Stromal cell of bone marrow (primary cell): ENCODE measurements at places on chromosomes 2 and 18.

DNA sequence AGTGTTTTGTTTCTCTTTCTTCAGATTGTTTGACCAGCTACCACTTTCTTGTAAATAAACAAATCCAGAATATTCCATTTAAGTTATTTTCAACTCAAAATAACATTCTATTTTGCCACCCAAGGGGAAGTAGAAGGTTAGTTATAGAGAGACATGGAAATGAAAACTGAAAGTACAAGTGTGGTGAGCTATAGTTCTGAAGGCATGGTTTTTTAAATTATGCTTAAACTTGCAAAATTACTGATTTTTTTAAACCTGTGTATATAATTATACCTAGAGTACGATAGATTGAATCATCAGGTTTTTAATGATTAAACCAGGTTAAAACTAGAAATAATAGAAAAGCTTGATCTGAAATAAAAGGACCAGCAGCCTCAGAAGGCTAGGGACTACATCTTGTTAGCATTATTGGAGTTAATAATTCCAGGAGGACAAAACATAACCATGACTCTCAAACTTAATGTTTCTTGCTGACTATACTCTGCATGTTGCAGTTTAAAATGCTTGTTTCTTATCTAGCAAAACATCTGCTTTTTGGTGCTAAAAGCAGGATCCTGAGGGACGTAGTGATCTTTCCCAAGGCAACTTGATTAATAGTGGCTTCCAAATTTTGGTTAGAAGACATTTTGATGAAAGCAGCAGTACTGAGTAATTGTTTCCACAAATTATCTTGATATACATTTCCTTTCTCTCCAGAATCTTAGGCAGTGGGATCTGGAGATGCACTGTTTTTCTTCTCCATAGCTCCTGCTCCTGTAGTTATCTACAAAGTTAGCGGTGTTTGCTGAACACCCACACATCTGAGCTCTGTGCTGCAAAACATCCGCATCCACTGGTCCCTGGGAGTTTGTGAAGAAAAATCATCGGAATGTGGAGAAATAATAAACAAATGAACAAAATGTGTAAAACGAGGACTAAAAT lies 327.2 kb upstream of the PKDCC start:
- DNase-seq: no peak

DNA sequence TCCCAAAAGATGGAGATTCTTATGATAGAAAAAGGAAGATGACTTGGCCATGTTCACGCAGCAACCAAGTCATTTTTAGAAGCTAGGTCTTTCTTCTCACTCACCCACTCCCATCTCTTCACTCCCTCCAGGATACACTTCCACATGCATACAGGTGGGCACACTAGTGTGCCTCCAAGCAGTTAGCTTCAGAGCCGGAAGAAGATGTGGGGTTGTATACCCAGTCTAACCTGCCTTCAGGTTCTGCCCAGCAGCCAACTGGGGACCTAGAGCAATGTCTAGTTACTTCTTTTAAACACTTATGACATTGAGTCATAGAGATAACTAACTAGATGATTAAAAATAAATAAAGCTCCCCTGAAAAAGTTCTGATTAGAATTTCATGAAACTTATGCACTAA lies 21.8 kb upstream of the TANK start:
- DNase-seq: no peak

DNA sequence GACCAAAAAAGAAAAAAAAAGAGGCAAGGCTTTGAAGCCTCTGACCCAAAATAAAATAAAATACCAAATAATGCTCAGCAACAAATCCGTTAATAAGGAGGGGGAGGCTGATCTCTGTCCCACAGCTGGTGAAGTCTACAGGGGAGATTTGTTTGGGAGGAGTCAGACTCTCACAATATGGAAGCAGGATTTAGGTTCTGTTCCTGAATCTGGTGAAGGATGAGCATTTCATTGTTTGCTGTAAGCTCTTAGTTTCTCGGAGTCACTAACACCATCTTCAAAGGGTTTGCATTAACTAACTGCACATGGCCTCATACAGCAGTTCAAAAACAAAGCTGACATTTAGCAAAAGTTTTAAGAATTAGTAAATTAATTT lies 339.4 kb upstream of the TNP1 start:
- DNase-seq: no peak

- no peak for DNase-seq
These were observed 106.0 kb downstream of the MC4R start for GRCh38 chr18:60266558-60266957.

DNA sequence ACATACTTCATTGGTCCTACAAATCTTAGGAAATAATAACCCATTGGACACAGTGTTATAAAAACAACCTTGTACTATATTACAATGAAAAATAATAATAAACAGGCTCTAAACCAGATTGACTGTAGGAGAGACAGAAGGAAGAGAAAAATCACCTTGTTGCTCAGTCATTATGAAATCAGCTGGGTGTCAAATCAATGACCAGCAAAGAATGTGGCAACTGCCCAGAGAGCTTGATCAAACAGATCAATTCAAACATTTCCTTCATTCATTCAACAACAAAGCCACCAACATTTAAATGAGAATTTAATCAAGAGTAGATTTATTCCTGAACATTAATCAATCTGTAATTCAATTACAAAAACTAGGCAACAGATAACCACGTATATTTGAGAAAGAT lies 671.9 kb upstream of the CHAC2 start:
- no peak for DNase-seq

- no peak for DNase-seq
These were observed 91.9 kb upstream of the RASGRP3 start for GRCh38 chr2:33384599-33384961.

- DNase-seq: no peak
These were observed 1.2 kb downstream of the CNOT11 start for GRCh38 chr2:101253703-101254450.

GRCh38 chr2:161199912-161200701 lies 39.9 kb downstream of the TANK start:
- DNase-seq: no peak

GRCh38 chr2:42879913-42880737 lies 87.7 kb upstream of the HAAO start:
- DNase-seq: no peak

DNA sequence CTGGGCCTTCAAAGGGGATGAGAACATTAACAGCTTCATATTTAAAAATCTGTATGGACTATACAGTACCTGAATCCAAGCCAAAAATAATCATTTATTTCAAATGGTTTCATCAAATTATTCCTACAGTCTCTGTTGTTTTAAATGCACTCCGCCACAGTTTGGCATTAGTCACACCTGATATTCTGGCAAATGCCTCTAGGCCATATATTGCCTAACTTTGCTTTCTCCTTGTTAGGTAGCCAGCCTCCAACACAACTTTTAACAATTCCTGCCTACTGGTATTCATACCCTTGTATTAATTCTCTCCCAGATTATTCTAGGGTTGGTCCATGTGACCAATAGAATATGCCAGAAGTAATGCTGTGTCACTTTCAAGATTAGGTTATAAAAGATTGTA lies 146.6 kb upstream of the FANCL start:
- DNase-seq: no peak

DNA sequence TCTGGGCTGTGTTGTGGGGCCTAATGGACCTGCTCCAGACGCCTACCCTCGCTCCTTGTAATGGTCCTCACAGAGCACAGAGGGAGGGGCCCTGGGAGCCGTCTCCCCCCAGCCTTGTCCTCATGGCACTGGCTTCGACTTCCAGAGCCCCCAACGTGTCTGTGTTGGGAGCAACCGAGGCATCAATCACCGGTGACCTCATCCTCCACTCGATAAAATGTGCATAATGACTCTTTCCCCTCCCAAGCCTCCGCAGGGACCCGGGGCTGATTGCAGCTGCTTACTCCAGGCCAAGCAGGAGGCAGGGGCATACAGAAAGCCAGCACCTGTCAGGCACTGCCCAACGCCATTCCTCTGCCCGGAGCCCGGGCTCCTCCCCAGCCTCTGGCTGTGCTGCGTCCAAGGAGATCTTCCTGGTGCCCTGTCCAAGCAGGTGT lies 271.7 kb downstream of the NDUFA10 start:
- DNase-seq: no peak

DNA sequence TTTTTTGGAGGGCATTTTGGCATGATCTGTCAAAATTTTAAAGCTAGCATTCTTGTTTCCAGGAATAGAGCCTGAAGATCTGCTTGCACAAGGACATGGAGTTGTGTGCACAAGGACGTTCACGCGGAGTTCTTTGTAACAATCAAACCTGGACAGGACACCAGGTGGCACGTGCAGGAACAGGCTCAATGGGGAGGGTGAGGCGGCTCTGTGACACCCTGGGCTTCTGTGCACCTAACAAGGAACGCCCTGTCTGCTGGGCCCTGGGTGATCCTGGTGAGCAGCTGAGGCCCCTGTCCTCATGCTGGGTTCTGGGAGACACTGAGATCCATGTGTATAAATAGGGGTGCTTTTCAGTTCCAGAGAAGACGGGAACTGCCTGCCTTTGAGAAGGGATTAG lies 93.1 kb upstream of the PXDN start:
- DNase-seq: no peak

GRCh38 chr2:172713365-172713875 lies 22.2 kb upstream of the RAPGEF4 start:
- no peak for DNase-seq

- DNase-seq: no peak
These were observed 132.8 kb downstream of the ARHGAP15 start for GRCh38 chr2:143261986-143262385.

DNA sequence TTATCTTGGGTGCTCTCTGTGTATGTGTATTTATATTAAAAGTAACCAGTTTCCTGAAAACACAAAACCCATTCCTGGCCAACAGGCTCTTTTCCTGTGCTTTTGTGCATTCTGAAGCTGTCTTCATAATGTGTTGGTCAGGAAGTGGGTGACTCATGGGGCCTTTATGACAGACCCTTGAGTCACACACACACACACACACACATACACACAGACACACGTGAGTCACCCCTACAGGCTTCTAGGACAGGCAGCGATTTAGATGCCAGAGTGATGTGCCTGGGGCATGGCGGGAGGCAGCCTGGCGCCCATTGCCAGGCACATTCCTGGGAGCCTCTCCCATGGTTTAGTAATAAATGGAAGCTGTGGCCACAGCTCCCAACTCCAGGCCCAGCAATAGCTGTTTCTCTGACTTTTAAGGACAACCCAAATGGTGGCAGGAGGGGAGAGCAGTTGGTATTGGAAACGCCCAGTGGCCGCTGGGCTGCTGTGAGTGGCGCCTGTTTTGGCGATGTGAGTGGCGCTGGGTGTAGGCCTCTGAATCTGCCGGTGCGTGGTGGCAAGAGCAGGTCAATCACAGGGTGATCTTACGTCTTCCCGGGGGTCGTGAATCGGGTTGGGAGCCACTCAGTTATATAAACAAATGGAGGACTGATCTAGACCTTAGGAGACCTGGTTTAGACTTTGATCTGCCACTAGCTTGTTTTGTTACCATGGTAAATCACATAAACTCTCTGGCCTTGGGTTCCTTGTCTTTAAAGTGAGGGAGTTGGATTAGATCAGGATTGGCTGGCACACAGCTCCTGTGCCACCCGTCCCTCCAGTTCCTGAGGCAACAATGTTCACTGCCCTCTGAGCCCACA lies 150.7 kb upstream of the DLX2 start:
- peak; percentile 99 for DNase-seq

DNA sequence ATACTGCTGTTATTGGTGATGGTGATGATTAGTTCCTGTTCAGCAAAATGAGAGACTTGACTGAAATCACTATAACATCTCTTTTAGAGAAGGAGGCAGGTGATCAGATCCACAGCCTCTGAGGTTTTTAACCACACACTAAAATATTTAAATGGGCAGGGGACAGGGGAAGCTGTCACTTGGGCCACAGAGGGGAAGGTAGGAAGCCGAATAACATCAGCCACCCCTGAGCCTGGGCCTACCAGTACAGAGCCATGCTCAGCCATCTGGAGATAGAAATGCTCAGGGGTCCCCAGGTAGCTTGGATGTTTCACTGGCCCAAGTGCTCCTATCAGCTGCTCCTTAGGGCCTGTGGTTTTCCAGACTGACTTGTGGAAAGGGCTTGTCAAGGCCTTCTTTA lies 122.3 kb downstream of the MRO start:
- no peak for DNase-seq

- DNase-seq: no peak
These were observed 987.7 kb downstream of the TSN start for GRCh38 chr2:122743021-122743675.

DNA sequence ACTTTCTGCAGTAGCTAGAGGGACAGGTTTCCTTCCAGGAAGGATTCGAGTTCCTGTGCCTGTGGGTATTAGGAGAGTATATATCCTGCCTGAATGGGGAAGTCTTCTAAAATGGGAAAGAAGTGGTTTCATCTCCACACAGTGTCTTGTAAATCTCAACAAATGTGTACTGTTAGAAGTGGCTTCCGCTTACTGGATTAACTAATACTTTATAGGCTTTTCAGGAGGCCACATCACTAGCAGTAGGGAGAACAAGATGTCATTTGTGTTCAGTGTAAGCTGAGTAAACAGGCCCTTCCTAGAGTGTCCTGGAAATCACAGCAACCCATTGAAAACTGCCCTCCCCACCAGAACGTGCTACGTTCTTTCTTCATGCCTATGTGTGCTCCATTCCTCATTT lies 12.5 kb upstream of the POLR1B start:
- DNase-seq: no peak

DNA sequence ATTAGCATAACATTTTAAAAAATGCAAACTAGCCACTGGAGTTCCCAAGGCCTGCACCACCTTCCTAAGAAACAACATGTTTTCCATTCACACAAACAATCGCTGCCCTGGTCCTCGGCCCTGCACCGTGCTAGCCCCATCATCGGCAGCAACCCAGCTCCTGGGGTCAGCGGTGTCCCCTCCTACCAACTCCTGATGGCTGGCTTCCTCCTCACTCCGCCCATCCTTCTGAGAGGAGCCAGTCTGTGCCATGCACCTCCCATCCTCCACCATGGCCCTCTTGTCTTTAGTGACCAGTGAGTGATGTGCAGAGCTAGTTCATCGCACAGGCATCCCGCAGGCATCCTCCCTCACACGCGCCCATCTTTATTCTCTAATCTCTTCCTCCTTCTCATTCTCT lies 81.9 kb downstream of the LONRF2 start:
- DNase-seq: no peak
